ENCODE measurements at places on chromosomes 7 and 10.

- DNase-seq: no peak
Observed at GRCh38 chr7:105118612-105119600, 104.9 kb downstream of the KMT2E start.

DNA sequence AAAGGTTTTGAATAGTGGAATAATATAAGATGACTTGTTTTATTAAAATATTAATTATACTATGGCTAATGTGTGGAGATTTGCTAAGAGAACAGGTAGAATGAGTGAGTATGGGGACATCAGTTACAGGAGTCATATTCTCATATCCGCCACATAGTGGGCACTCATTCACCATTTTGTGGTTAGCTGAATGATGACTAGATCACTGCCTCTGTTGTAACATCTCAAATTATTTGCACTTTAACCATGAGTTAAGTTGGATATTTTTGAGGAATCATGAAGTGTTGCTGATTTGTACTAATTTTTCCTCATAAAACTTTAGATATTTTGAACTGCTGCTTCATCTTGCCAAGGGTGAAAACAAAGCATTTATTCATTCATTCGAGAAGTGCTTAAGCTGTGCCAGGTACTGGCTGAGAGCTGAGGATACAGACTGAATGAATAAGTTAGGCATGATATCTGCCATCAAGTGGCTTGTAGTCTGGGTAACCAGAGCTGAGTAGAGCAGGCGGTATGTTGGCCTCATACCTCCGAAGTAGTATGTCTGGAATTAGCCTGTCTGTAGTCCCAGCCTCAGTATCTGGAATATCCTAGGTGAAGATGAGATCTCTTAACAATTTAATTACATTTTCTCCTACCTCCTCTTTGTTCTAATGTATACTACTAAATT, 100.5 kb downstream of the ZEB1 start:
- DNase-seq: no peak

DNA sequence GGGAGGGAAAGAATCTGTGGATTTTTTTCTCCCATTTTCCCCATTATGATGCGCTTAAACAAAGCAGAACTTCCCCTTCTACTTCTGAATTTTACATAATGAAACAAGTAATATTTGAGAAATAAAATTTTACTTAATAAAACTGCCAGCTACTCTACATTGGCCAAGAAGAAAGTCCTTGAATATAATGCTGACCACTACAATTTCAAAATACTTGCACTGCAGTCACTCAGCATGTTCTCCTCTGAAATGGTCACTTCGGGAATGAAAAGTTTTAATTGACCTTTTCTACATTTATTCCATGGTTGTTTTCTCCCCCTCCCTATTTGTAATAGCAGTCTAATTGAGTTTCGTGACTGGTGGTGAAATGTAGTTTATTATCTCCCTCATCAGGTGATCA, 23.9 kb downstream of the GLI3 start:
- DNase-seq: no peak

DNA sequence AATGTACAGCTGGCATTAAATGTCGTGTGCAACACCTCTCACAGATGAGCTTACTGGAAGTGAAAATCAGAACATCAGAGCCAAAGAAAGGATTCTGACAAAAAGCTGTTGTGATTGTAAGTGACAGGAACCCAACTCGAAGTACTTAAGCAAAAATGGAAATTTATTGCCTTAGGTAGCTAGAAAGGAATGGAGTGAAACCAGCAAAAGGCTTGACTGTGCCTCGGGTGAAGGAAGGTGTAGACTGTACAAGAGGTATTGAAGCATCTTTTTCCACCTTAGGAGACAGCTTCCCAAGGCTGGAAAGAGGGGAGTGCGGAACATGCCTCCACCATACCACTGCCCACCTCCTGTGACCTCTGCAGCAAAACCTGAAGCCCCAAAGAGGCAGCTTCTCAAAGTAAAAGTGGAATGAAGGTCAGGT, 27.3 kb upstream of the ITGB1 start:
- DNase-seq: no peak

DNA sequence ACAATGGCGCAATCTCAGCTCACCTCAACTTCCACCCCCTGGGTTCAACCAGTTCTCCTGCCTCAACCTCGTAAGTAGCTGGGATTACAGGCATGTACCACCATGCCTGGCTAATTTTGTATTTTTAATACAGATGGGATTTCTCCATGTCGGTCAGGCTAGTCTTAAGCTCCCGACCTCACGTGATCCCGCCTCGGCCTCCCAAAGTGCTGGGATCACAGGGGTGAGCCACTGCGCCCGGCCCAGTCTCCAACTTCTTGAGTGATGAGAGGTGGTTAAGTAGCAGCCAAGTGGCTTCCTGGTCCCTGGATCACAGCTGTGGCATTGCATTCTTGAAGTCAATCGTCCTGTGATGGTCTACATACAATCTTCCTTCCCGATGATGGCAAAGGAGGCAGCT, 46.1 kb upstream of the NFE2L3 start:
- no peak for DNase-seq

- DNase-seq: peak; percentile 32
Observed at GRCh38 chr7:30068117-30068516, 39.9 kb downstream of the PLEKHA8 start.

DNA sequence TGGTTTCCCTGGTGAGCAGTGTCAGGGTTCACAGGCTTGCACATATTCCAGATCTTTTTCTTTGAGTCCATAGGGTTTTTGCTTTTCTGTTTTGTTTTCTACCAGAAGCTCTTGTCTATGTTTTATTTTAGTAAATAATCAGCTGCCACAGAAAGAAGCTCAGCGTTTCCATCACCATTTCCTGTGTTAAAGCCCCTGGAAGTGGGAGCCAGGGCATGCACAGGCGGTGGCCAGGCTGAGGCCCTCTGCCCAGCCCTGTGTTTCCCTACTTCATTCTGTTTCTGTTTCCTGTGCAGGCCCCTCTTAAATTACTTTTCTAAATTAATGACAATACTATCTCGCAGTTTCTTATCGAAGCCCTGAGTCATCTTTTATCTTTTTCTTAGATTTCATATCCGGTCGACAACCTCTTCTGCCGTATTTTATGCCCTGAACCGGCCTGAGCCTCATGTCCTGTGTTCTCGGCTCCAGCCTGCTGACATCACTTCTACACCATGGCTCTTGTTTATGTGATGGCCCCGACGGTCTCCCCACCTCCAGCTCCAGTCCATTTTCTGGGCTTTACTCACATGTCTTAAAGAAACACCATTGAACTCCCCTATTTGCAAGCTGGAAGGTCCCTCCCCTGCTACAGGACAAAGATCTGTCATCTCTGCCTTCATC, 442.2 kb downstream of the TCERG1L start:
- no peak for DNase-seq

- DNase-seq: no peak
Observed at GRCh38 chr10:132805599-132805998, 19.7 kb upstream of the NKX6-2 start.

DNA sequence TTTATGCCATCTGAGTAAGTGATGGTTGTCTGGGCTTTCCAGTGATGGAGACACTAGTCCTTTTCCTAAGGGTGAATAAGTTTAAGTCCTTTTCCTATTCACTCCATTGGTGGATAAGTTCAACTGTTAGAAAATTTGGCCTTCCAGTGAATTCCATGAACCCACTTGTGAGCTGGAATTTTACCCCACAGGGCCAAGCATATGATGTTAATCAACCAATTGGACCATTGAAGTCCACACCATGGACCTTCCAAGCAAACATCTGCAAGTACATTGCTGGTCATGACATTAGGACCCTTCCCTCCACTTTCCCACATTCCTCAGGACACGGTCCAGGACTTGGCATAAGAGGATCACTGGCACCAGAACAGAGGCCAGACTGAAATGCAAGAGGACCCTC, 381.4 kb downstream of the RPS24 start:
- no peak for DNase-seq

All from ACHN (cell line).